Fibroblast of skin of scalp (primary cell): ENCODE measurements at places on chromosomes 5 and 9.

GRCh38 chr5:139382807-139383206 is 290 bp downstream of the SLC23A1 start:
- no peak for DNase-seq

DNA sequence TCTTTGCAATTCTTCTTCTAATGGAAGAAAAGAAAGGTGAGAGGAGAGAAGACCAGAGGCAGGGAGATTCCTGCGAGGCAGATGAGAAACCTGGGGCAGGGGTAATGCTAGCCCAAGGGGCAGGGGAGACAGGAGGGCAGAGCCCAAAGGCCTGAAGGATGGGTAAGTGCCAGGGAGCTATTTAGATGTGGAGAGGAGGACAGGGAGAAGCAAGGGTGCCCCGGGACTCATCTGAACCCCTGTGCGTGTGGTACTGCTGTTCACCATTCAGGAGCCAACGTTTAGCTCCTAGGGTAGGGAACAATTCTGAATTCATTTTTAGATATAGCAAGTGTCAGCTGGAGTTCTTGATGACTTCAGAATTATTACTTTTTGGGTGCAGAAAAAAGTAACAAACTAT is 122.7 kb upstream of the ALDH1B1 start:
- DNase-seq = no peak

- no peak for DNase-seq
These were observed 238.6 kb downstream of the ELAVL2 start for GRCh38 chr9:23587433-23587832.

- peak; percentile 81 for DNase-seq
These were observed 82.9 kb downstream of the FEM1C start for GRCh38 chr5:115461506-115462290.

GRCh38 chr5:119336262-119336661 is 19.6 kb upstream of the TNFAIP8 start:
- DNase-seq = no peak

DNA sequence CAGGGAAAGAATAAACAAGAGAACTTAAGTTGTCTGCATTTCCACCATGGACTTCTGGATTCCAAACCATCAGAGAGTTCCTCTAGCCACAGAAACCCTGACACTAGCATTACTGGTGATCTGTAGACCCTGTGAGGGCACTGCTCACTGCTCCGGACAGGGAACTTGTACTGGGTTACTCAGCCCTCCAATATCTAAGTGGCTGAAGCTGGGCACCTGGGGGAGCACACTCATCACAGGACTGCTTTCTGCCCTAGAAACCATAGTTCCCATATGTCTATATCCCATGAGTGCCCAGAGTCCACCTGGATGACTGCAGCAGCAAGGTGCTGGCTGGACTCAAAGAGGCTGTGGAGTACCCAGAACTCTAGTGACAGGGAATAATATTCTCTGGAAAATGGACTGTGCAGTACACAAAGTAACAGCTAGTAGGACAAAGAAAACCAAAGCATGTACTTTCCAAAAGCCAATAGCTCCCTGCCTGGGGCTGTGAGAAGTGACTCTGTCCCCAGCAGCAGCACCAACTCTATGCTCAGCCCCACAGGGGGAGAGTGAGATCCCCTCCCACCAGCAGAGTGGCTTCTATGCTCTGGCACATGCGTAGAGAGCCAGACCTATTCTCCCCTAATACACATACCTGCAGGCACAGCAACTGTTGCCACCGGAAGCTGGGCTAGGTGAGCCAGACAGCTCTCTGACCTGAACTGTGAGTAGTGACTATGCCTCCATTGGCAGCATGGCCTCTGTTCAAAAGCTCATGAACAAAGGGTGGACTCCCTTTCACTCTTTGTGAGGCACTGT is 472.9 kb upstream of the FTMT start:
- DNase-seq = no peak

- DNase-seq = no peak
These were observed 58.1 kb downstream of the DMRT1 start for GRCh38 chr9:899440-900184.

DNA sequence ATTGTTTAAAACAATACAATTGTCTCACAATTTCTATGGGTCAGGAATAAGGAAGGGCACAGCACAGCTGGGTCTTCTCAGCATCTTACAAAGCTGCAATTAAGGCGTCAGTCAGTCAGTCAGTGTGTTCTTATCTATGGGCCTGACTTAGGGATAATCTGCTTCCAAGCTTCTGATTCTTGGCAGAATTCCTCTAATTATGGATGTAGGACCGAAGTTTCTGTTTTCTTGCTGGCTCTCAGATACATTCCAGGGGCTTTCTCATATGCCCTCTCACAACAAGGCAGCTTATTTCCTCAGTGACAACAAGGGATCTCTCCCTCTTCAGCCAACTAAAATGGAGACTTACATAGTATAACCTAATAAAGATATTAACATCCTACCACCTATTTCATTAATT is 1925.3 kb upstream of the ACO1 start:
- no peak for DNase-seq

- peak; percentile 90 for DNase-seq
These were observed 490.2 kb downstream of the EBF1 start for GRCh38 chr5:158609333-158610050.

DNA sequence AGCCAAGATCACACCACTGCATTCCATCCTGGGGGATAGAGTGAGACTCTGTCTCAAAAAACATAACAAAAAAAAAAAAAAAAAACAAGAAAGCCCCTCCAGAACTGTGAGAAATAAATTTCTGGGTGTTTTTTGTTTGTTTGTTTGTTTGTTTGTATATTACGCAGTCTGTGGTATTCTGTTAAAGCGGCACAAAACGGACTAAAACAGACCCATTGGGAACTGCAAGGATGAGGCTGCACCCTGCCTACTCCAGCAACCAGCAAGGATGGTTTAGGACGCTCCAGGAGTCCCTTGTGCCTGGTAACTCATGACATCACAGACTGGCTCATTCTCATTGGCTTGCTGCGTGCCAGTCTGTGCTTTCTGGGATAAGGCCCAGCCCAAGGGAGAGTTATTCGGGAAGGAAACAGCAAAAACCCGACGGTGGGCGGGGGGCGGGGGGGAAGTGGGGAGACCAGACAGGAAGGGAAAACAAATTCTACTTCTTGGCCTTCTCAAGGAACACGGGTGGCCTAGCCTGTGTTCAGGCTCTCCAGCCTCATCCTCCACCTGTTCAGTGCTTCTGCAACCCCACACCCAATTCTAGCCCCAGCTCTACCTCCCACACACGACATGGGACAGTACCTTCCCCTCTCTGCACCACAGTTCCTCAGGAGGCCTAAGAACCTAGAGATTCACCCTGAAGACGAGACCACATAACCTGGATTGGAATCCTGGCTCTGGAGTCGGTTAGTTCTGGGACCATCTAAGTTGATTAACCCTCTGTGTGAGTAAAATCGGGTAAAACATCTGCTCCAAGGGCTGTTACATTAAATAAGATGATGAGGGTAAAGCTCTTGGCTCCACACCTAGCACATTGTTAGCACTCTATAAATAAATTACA is 2.8 kb downstream of the CD74 start:
- DNase-seq = peak; percentile 86

GRCh38 chr5:93886098-93886806 is 144.9 kb upstream of the POU5F2 start:
- no peak for DNase-seq

DNA sequence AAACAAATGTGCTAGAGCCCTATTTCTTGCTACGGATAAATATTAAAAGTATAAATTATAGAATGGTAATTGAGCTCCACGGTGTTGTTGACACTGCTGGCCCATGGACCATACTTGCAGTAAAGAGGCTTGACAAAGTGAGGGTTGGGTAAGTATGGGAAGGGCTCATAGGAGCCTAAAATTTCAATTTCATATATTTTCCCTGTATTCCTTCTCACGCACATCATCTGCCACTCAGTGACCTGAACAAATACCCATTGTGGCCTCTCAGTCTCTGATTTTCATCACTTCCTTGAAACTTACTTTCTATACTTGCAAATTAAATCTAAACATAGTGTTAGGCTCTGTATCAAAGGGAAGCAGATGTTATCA is 116.5 kb downstream of the PIK3R1 start:
- no peak for DNase-seq

DNA sequence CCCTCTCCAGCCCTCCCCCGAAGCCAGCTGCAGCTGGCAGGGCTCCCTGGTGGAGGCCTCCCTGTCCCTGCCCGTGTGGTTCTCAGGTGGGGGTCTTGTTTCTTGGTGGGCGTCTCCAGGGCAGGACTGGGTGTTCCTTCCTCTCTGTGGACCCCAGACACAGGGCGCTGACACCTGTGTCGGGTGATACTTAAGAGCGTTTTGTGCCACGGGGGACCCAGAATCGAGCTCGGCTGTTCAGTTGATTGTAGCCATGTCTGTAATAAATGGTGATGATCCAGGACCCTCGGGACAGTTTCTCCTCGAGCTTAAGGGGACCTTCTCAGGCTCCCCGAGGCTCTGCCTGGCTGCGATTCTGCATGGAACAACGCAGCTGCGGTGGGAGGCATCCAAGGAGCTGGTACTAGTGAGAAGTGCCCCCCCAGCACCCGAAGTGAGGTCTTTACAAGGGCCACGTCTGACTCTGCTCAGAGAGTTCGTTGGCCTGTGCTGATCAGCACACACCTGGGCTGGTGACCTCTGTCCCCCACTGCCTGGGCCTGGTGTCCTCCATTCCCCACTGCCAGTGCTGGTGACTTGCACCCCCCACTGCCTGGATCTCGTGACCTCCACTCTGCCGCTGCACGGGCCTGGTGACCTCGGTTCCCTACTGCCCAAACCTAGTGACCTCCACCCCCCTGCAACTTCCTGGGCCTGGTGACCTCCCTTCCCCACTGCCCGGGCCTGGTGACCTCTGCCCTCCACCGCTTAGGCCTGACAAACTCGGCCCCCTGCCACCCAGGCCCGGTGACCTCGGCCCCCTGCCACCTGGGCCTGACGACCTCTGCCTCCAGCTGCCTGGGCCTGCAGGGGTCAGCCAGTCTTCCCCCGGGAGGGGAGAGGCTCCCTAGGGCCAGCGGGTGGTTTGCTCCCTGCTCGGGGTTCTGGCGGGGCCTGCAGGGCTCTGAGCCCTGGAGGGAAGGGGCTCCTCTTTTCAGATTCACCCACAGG is 36.0 kb downstream of the NDUFS6 start:
- DNase-seq = no peak

GRCh38 chr5:15254607-15255006 is 245.4 kb upstream of the FBXL7 start:
- no peak for DNase-seq

GRCh38 chr5:112025757-112026156 is 268.8 kb upstream of the NREP start:
- DNase-seq = no peak

GRCh38 chr5:99258819-99259218 is 330.0 kb upstream of the CHD1 start:
- DNase-seq = no peak

- DNase-seq = no peak
These were observed 124.5 kb downstream of the GDNF start for GRCh38 chr5:37715361-37715760.

DNA sequence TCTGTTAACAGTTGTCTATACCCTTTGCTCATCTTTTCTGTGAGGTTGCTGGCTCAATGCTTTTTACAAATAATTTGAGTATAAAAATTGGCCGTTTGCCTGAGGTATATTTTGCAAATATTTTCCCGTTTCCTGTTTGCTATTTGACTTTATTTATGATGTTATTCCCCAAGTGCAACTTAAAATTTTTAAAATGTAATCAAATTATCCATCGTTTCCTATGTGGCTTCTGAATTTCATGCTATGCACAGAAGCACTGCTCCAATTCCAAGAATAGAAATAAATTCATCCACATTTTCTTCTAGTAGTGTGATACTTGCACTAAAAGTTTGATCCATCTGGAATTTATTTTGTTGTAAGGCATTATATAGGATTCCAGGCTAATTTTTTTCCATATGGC is 123.6 kb downstream of the ZNF608 start:
- DNase-seq = no peak

- DNase-seq = no peak
These were observed 314.1 kb downstream of the KDM4C start for GRCh38 chr9:7071916-7072315.

- DNase-seq = no peak
These were observed 29.1 kb downstream of the ARSK start for GRCh38 chr5:95583992-95584391.

DNA sequence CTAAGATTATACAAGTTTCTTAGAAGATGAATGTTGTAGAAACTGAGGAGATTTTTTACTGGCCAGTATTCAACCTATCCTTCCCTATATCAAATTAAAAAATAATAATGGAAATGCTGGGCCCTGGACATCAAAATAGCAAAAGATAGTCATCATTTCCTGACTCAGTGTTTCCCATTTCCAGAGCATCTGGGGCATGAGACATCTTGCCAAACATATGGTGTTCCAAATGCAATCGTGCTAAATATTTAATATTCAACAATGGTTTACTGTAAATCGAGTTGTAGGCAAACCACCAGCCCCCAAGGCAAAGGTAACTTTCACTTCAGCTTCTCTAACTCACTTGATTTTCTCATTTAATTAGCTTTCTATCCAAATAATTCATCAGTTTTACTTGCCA is 152.9 kb downstream of the FRMD3 start:
- peak; percentile 54 for DNase-seq

DNA sequence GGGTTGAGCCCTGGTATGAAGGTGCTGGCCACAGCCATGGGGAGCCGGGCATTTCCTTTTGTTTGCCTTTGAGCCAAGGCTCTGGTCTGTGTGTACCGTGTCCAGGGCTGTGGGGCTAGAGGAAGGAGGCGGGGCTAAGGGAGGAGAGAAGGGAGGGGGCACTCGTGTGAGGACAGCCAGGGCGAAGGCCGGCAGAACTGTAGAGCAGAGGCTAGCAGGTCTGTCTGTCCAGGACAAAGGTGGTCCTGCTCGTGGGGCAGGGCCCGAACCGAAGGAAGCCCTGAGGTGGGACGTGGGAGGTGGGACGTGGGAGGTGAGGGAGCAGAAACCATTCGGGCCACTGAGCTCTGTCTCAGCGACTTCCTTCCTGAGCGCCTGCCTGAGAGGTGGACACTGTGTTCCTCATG is 41.3 kb upstream of the TESK1 start:
- no peak for DNase-seq

GRCh38 chr5:71810471-71811195 is 91.6 kb downstream of the CARTPT start:
- DNase-seq = no peak

GRCh38 chr5:92758552-92758951 is 822.5 kb downstream of the NR2F1-AS1 start:
- DNase-seq = peak; percentile 80

GRCh38 chr5:179405054-179405416 is 59.8 kb upstream of the ADAMTS2 start:
- no peak for DNase-seq

- DNase-seq = peak; percentile 50
These were observed 694 bp upstream of the PLIN2 start for GRCh38 chr9:19127871-19128500.

DNA sequence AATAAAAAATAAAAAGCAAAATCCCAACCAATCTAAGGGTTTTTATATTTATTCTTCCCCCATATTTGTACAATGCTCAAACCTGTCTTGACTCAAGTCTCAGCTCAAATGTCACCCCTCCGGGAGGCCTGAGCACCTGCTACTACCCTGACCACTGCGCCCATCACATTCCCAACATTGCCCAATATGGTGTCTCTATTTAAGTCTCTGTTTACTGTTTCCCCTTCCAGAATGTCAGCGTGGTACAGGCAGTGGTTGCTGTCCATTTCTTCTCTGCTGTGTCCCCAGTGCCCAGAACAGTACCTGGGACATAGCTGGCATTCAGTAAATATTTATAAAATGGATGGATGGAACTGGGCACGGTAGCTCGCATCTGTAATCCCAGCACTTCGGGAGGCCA is 47.3 kb upstream of the PRRC2B start:
- DNase-seq = no peak

GRCh38 chr9:69193685-69194032 is 19.6 kb downstream of the TJP2 start:
- DNase-seq = no peak

- DNase-seq = no peak
These were observed 4.2 kb upstream of the TSC1 start for GRCh38 chr9:132948482-132949050.

GRCh38 chr5:68727931-68728330 is 365.9 kb upstream of the SLC30A5 start:
- DNase-seq = no peak
